ENCODE measurements at places on chromosomes 12 and 14.

GRCh38 chr14:56884617-56885016 is 74.3 kb upstream of the OTX2 start:
- no peak for DNase-seq

DNA sequence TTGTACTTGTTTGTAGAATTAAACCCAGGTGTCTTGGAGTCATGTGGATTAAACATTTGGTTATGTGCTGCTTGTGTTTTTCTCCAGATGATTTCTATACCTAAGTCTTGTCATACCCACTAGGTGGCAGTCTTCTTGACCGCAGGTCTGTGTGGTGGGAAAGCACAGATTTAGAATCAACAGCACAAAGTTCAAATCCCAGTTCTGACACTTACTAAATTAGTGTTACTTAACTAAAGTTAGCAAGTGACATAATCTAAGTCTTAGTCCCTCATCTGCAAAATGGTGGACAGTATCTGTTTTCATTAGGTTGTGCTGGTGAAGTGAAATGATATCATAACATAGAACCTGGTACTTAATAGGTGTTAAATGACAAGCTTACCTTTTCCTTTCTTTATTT is 151.0 kb upstream of the ARHGAP5 start:
- DNase-seq, result no peak

DNA sequence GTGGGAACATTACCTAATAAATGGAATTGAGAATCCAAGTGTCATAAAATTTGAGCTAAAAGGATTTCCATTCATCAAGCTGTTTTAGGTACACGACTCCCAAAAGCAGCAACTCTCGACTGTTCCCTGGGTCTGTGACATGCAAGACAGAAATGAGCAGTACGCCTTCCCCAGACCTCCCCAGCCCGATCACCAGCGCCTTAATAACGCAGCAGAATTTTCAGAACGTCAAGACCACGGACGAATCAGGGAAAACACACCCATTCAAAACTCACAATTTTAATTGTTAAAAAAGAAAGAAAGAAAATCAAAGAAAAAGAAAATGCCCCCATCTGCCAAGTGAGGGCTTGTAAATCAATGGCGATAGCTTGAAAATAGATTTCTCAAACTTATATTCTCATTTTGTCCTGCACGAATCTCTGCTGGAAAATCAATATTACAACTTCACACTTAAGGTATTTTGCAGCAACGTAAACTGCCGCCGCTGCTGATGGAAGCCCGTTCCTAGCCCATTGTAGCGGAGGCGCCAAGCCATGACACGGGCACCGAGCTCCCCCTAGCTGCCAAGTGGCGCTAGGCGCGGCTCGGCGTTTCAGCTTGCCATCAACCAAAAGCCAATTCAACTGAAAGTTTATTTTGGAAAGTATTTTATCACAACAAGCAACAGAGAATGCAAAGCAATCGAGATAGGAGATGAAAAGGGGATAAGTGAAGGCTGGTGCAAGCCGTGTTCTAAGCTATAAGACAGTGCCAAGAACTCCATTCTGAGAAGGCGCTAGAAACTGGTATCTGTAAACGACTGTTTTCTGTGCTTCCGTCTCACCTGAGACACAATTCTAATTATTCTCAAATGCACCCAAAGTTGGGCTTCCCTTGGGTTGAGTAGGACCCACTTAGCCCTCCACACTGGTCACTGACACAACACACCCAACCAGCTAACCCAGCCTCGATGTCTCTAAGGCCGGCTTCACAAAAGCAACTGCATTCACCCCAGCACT is 5.5 kb downstream of the BCL11B start:
- DNase-seq, result peak; percentile 86

GRCh38 chr12:52210925-52211650 is 19.3 kb upstream of the KRT80 start:
- no peak for DNase-seq

DNA sequence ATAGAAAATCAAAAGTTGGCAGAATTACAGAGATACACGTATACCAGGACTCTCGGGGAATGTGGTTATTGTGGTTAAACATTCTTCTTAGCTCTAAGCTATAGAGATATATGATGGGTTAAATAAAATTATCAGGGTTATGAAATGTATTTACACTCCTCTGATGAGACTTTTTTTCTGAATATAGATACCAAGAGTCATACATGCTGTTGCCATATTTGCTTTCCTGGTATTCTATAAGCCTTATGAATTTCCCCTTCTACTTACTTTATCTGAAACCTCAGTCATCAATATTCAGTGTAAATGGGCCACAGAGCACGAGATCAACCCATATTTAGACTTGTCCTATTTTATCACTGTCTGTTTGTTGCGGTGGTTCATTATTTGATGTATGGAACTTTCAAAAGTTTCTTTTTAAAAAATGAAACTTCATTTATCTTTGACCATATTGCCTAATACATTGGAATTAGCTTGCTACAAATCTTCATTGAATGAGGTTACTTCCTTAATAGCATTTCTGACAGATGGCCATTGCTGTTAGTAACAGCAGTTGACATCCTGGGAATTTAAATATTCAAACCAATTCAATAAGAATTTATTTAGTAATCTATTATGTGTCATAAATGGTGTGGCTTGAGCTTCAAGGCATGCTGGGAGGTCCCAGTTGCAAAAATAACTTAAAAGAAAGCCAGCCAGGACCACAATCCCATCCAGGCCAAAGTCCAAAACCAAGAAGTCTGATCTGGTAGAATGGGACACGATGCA is 393.5 kb downstream of the PCNX1 start:
- no peak for DNase-seq

DNA sequence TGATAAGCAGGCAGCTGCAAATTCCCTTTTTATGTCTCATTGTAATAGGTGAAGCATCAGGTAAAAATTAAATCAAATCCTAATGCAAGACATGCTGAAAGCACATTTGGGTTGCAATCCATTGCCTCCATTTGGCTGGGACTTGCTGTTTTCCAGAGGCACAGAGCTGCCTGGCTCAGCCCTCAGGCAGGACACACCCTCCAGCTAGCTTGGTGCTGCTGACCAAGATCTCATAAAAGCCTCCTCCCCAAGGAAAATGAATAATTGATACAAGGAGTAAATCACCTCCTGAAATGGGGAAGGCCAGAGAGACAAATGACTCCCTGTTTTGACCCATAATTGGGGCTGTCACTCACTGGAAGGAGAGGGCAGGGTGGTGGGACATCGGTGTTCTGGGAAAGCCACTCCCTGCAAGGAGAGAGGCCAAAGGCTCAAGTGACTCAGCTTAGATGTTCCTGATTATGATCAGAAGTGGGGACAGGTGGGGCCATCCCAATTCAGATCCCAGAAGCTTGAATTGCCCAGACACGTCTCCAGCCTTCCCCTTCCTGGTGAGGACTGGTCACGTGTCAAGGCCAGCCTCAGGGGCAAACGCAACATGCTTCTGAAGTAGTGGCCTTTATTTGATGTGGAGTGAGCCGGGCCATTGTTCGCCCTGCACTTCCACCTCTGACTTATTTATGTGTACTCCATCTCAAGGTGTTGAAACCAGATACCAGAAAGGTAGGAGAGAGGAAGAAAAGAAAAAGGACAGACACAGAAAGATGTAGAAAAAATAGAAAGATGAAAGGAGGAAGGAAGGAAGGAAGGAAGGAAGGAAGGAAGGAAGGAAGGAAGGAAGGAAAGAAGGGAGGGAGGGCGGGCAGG is 773.7 kb downstream of the BCL11B start:
- DNase-seq, result no peak

DNA sequence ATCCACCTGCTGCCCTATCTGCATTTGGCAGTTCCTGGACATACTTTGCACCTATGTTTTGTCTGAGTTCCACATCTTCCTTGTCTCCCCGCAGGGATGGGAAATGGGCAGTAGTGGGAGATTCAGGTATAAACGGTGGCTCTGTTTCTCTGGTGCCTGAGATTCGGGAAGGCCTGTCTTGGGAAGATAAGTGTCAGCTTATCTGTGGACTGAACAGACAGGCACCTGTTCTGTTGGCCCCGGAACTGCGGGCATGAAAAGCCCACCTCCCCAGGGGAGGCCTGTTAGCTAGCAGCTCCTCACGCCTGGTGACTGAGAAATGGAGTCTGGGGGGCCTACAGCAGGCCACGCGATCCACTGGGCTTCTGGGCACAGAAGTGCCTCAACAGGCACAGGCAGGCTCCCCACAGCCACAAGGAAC is 5.8 kb downstream of the PHB2 start:
- no peak for DNase-seq

- no peak for DNase-seq
These were observed 8.6 kb downstream of the ISCU start for GRCh38 chr12:108570743-108571608.

DNA sequence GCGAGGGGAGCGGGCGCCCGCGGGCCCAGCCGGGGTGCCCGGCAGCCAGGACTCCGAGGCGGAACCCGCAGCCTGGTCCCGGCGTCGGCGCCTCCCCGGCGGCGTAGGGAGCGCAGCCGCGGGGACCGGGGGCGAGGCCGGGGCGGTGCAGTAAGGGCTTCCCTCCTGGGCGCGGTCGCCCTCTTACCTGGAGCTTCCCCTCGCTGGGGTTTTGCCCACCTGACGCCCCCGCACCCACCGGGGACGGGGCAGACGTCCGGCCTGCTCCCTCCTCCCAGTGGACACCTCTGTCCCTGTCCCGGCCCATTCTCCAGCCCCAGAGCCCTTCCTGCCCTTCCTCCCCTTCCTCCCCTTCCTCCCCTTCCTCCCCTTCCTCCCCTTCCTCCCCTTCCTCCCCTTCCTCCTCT is 413 bp upstream of the TUBA1C start:
- no peak for DNase-seq

Data from posterior cingulate gyrus (tissue), 11 donors.